ENCODE measurements at places on chromosomes 2 and 18.

DNA sequence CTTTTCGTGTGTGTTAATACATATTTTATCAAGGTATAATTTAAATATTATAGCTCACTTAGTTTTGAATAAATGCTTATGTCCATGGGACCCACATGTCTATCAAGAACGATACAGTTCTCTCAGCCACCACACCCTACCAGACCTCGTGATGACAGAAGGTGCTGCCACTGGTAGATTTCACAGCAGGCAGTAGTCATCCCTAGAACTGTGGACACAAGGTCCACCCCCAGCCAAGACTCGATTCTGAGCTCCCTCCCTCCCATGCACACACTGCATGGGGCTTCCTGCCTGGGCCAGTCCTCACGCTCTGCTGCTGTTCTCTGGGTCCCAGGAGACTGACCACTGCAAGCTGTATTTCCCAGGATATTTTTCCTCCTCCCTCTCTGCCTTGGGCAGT lies 26.5 kb upstream of the CREB1 start:
- DNase-seq, result no peak

- no peak for DNase-seq
Observed at GRCh38 chr2:197359859-197360258, 49.3 kb upstream of the ANKRD44 start.

DNA sequence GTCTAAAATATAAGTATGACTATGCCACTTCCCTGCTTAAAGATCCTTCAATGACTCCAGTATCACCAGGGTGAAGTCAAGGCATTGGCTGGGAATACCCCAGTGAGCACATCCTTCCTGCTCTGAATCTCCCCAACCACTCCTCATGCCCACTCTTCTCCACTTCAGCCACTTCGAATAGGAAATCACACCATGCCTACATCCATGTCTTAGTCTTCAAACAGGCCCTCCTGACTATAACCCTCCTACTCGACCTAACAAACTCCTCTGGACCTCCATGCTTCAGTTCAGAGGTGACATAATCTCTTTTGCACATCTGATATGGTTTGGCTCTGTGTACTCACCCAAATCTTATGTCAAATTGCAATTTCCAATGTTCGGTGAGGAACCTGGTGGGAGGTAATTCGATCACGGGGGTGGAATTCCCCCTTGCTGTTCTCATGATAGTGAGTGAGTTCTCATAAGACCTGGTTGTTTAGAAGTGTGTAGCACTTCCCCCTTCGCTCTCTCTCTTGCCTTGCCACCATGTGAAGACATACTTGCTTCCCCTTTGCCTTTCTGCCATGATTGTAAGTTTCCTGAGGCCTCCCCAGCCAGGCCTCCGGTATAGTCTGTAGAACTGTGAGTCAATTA lies 87.8 kb upstream of the TFCP2L1 start:
- no peak for DNase-seq

GRCh38 chr18:8480506-8481328 lies 128.5 kb upstream of the RAB12 start:
- DNase-seq, result no peak

- no peak for DNase-seq
Observed at GRCh38 chr18:62883937-62884735, 168.8 kb downstream of the PHLPP1 start.

GRCh38 chr2:167198009-167198408 lies 309.7 kb downstream of the XIRP2 start:
- no peak for DNase-seq

DNA sequence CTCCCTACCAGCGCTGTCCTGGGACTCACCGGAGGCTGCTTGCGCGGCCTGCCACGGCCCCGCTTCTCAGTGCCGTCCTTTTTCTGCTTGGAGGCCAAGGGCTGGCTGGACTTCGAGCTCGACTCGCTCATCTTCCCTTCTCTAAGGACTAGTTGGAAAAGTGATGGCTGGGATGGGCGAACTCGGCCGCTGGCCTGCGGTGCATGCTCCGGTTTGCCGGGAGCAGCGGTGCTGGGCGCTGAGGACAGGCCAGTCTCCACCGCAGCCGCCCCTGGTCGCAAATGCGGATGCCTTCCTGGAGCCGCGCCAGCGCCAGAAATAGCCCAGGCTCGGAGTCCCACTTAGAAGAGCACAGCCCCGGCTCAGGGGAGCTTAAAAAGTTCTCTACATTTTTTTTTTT lies 3.1 kb downstream of the C2orf81 start:
- no peak for DNase-seq

- DNase-seq, result no peak
Observed at GRCh38 chr2:63589148-63589958, 590 bp downstream of the MDH1 start.

GRCh38 chr2:47558768-47559684 lies 156.1 kb downstream of the MSH2 start:
- no peak for DNase-seq

DNA sequence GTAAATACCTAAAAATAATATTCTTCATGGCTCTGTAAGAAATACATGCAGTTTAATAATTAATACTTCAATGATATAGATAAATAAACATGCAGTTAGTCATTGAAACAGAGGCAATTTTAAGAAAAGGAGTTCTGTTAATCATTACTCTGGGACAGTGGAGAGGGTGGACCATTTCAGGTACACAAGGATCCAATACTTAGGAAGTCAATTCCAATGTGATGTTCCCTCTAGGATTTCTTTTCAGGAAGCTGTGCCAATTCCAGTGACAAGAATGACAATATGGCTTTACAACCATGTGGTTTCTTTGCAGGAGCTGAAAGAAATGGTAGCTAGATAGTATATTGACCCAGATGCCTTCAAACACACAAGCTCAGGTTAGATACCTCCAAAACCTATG lies 175.8 kb upstream of the NETO1 start:
- DNase-seq, result no peak

DNA sequence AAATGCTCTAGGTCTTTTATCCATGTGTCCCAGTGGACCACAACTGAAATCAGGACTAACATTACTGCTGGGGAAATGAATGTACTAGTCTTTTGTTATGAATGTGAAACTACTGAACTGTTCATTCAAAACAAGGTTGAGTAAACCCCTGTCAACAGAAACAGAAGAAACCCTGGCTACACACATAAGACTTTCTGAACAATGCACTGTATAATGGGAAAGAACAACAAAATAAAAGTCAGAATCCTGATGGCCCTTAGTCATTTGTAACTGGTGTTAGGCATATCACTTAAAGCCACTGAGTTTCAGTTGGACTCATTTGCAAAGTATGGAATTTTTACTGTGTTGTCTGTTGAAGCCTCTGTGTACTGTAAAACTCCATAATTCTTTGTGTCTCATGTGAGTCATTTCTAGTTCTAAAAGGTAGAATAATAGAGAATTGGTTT lies 77.0 kb upstream of the UBXN4 start:
- DNase-seq, result no peak

DNA sequence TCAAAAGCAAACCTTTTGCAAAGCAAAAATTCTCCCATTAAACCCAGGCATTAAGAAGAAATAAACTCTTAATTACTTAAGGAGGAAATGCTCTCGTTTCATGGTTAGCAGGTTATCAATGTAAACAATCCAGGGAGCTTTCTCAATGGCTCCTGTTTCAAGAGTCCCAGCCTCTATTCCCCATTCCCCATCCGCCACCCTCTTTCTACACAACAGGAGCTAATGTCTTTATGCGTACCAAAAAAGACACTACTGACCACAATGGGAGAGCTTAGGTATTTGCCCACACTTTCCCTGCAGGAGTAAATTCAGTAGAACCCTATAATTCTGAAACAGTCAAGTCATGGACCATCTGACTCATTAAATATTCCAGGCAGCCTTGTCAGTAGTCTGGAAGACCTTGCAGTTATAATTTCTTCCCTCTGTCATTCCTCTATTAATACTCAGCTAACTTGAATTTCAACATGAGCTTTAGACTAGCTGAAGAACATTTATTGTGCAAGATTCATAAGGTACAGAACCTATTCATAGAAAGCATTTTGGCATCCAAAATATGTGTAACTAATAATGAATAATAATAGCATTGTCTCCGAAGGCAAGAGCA lies 48.6 kb downstream of the SLC8A1 start:
- DNase-seq, result no peak

GRCh38 chr2:46181789-46182530 lies 115.2 kb upstream of the EPAS1 start:
- DNase-seq, result no peak

- DNase-seq, result no peak
Observed at GRCh38 chr2:94999431-94999883, 26.1 kb upstream of the MAL start.

DNA sequence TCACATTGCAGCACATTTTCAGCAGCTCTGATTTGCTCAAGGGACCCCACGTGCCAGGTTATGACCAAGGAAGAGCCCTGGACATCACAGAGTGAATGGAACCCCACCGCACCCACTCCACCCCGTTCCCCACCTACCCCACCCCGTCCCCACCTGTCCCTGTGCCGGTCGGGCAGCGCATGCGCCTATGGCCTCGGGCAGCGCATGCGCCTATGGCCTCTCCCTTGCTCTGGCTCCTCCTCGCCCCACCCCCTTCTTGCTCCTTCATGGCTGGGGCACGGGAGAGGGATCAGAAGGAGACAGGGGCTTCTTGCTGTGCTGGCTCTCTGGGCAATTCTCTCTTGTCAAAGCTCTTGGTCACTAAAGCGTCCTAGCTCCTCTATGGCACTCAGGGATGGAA lies 371.8 kb upstream of the HS6ST1 start:
- no peak for DNase-seq

DNA sequence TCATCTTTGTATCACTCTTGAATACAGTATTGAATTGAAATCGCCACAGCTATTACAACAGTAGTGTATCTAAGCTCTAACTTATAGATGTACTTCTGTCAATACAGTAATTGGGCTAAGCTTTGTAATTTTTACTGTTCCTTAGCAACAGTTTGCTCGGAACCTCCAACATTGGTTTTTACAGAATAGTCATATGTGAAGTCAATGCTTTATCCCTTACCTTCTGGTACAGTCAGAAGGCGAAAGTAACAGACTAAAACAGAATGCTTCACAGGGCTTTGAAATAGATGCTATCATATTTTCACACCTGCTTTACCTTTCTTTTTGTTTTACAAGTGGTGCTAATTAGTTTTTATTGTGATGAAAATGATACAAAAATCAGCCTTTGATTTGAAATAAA lies 46.9 kb upstream of the CYP20A1 start:
- DNase-seq, result no peak

GRCh38 chr2:18077704-18078103 lies 199.2 kb downstream of the KCNS3 start:
- no peak for DNase-seq

GRCh38 chr2:116935097-116935814 lies 879.2 kb upstream of the DDX18 start:
- no peak for DNase-seq

DNA sequence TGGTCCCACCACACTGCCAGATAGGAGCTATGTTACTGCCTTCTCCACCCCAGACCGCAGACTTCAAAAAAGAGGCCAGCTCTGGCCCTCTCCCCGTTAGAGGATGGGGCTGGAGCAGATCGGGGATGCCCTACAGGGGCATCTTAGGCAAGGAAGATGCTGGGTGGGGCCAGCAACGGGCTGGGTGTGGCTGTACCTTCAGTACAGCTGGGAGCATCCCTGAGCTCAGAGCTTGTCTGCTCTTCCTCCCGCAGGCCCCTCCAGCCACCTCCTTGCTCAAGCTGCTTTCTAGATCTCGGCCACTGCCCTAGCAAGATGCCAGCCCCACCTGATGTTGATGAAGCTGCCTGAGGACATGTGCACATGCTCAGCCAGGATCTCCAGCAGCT lies 9.8 kb downstream of the PTPRN start:
- no peak for DNase-seq

DNA sequence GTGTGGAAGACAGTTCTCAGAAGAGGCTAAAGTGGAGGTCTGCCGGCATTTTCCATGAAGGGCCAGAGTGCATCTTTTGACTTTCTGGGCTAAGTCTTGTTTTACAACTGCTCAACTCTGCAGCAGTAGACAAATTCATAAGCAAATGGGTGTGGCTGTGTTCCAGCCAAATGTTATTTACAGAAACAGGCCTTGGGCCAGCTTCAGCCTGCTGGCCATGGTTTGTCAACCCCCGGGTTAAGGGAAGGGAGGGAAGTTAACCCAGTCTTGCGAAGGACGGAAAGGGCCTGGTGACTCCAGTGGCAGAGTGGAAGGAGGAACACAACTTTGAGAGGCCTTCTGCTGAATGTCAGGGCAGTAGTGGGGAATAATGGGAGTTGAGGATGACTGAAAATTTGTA lies 34.3 kb upstream of the NCKAP5 start:
- DNase-seq, result no peak

DNA sequence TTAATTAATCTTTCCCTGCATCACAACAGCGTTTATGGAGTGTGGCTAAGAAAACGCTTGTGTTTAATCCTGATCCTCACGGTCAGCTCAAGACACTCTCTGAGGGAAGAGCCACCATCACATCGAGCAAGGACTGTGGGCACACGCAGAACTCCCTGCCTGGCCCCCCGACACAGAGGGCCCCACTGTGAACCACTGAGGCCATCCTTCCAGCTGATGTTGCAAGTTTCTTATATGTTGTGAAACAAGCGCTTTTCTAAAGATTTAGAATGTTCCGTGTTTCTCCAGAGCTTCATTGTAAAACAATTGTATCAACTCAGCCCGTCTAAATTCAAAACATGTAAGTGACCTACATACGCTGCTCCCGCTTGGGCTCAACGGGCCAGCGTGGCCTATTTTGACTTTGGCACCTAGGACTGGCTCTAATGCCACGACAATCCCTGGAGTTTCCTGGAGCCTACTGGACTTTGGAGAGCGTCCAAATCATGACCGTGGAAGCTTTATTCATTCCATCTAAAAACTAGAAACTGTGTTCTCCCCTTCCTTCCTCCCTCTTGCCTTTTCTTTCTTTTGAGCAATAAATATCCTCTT lies 34.9 kb downstream of the SERPINE2 start:
- DNase-seq, result no peak

DNA sequence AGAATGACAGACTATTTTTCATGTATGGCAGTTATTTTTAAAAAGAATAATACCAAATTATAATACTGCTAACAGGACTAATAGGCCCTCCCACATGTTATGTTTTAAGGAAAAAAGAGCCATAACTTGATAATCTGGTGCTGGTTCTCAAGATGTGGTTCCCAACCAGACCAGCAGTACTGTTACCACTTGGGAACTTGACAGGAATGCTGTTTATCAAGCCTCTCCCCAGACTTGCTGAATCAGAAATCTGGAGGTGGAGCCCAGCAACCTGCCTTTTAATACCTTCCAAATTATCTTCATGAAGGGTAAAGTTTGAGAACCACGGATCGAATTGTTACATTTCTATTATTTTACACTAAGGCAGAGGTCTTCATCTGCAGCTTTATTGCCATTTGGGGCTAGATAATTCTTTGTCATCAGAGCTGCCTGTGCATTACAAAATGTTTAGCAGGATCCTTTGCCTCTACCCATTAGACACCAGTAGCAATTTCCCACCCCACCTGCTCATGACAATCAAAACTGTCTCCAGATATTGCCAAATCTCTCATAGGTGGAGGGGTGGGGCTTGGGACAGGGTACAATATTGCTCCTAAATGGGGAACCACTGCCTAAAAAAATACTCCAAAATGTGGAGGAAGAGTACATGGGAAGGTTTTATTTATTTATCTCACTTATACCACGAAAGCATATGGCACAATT lies 629.6 kb downstream of the ARHGAP15 start:
- no peak for DNase-seq

Measured in activated T-cell treated with anti-CD3 and anti-CD28 coated beads, Interleukin-2, amount 50 U/mL, for 1 hour (primary cell).